ENCODE measurements at places on chromosomes 7 and 10.

DNA sequence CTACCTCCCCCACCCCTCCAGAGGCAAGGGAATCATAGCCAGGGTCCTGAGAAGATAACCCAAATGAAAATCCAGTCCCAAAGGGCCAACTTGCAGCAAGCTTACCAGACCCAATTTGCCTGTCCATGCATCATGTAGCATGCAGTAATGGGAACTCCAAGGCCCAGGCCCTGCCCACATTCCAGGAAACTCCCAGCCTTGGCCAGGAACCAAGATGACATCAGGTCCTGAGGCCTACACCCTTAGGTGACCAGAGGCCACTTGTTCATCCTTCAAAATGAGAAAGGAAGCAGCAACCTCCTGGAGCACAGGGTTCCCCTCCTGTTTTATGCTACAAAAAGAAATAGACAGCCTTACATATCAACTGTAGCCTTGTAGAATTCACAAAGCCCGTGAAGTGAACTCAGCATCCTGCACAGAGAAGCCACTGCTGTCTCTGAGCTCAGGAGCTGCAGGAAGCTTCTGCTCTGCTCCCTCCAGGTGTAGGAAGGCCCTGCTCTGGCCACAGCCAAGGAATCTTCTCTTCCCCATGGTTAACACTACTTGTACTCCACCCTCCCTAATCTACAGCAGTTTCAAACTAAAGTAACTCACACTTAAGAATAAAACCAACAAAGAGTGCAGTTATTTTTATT is 30.3 kb upstream of the GRB10 start:
- no peak for DNase-seq

DNA sequence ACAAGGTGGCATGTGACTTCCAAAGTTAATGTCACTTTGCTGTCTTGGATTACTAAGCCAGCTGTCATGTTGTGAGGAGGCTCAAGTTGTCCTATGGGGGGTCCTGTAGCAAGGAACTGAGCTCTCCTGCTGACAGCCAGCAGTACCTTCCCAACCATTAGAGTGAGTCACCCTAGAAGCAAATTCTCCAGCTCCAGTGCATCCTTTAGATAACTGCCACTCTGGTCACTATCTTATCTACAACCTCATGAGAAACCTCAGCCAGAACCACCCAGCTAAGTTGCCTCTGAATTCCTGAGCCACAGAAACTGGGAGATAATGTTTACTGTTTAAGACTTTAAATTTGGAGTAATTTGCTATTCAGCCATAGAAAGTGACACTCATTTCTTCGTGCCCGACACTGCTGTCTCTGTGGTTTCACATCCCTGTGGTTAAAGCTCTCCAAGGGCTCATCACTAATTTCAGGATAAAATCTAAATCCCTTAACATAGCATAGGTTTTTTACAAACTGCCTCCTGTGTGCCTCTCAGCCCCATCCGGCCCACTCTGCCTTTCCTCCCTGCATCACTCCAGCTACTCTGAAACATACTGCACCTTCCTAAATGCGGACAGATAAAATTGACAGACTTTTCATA is 83.5 kb downstream of the PRR15 start:
- no peak for DNase-seq

DNA sequence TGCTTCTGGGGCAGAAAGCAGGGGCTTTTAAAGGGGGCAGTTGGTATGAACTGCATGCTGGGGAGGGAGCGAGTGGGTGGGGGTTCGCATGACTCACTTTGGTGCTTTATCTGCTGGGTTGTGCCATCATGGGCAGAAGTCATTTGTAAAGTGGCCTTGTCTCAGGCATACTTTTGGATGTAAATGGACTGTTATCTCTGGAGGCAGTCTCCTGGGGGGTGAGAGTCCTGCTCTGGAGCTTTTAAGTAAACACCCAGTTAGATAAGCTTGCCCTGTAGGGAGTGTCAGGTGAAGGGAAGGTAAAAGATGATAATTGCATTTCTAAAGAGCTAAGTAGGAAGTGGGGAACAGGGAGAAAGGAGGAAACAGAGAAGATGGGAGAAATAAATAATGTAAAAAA is 1.6 kb upstream of the GSTO1 start:
- DNase-seq = no peak

DNA sequence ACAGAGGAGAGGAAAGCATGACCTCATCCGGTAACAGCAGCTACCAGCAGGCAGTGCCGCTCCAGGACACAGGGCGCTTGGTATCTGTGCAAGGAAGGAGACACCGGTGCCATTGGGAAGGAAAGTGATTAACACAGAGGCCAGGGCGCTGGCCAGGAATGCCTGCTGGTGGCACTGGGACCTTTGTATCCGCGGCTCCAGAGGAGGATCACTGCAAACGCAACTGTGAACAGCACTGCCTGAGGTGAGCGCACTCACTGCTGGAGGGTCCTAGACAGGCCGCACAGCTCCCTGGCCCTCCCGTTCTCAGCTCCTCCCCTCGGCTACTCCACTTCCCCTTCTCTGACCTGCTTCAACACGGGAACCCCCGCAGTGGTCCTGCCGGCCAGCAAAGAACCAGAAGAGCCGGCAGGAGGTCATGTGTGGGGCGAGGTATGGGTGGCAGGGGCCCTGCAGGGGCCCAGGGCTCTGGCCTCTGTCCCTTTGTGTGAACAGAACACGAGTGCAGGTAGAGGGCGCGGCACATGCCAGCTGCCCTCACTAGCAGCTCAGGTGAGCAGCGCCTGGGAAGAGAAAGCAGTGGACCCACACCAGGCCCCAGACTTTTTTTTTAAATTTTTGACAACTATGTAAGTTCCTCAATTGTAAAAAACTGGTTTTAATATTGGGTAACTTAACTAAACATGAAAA is 107.6 kb downstream of the VIPR2 start:
- DNase-seq = no peak

DNA sequence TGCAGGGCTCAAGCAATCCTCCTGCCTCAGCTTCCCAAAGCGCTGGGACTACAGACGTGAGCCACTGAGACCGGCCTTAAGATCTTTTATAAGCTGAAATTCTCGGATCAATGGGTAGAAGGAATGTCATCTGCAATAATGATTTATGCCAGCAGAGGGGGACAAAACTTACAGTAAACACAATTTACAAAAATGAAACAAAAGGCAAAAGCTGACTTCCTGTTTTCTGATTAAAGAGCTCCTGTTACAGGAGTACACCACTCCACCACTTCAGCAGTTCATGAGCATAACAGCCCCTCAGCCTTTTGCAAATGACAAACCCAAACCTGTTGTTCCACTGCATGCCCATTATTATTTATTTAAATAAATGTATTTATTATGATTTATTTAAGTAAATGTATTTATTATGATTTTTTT is 88.5 kb upstream of the ATP6V0A4 start:
- peak; percentile 81 for DNase-seq

GRCh38 chr7:101972627-101973026 is 155.2 kb downstream of the CUX1 start:
- no peak for DNase-seq

GRCh38 chr7:28018856-28019465 is 161.6 kb downstream of the JAZF1 start:
- DNase-seq = no peak

- DNase-seq = no peak
Observed at GRCh38 chr10:93991596-93992284, 2.0 kb upstream of the PLCE1 start.

DNA sequence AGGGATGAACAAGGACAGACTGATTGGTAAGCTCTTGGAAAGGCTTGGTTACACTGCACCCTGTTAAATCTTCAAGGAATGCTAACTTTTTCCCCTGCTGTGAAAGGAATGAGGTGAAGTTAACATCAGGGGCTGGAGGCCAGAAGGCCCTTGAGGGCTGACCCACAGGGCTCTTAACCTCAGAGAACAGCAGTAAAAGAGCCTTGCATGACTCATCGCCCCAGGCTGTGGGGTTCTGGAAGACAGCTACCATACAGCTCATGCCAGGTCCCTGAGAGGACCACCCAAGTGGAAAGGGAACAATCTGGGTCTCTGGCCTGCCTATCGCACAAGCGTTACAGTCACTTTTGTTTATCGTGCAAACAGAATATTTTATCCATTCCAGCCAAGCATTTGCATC is 54.4 kb downstream of the CYP2C9 start:
- DNase-seq = no peak

GRCh38 chr10:80155696-80156215 is 23.2 kb downstream of the PLAC9 start:
- no peak for DNase-seq

DNA sequence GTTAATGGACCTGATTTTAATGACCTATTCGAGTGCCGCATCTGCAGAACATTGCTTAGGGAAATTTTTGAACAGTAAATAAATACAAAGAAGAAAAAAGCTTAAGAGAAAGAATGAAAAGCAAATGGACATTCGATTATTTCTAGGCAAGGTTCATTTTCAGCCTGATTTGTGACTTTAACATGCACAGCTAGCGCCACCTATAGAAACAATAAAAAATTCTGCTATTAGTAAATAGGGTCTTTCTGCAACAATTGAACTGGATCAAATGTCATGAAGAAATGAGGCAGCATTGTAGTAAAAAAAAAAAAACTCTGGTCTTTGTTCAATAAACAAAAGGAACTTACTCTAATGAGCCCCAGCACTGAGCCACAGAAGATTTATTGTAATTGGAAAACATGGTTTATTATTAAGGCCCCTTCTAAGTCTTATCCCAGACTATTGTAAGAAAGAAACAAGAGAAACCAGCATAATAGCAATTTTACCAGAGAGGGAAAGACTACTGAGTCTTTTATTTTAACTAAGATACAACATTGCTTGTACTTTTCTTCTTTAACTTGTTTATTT is 41.4 kb upstream of the GHITM start:
- DNase-seq = no peak
